ENCODE measurements at places on chromosomes 2 and 18. TPM values are rescaled to one million over a fixed set of nuclear protein-coding genes. Genes with fewer than 3 reads are reported as not detected.

RNPEPL1 gene
- total RNA-seq = 22.5 TPM

GRCh38 chr2:101722864-101723263, 25.4 kb downstream of the MAP4K4 start:
- no peak overlapping the region for H3K4me3 ChIP-seq
- H3K4me1 ChIP-seq = peaks cover 6% of the 10 kb centered on the region
- no peak overlapping the region for H3K27ac ChIP-seq
- no peaks in the 10 kb centered on the region for H3K27me3 ChIP-seq
- DNase-seq = no peak

- H3K27me3 ChIP-seq = no peaks in the 10 kb centered on the region
- no peak for DNase-seq
- H3K4me3 ChIP-seq = no peak overlapping the region
These were observed 87.4 kb downstream of the FAM210A start for GRCh38 chr18:13638719-13639595.

DNA sequence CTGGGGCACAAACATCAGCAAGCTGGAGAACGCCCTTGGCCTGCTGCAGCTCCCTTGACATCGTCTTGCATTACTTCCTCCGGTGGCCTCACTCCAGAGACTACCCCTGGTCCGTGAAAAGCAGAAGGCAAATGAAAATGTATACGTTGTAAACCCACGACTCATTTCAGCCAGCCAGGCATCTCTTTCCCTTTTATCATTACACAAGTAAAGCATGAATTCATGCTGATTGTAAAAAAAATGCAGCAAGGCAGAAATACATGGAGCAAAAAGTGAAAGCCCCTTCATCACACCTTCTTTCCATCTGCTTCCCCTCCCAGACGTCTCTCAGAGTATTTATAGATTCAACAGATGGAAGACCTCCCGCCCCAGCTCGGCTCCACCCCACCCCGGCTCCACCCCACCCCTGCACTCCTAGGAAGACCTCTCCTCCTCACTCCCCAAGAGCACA, 41.6 kb upstream of the RALBP1 start:
- no peaks in the 10 kb centered on the region for H3K27me3 ChIP-seq
- DNase-seq = no peak
- no peak overlapping the region for H3K27ac ChIP-seq

- H3K4me3 ChIP-seq = no peak overlapping the region
- H3K27ac ChIP-seq = no peak overlapping the region
- H3K36me3 ChIP-seq = no peaks in the 10 kb centered on the region
- no peaks in the 10 kb centered on the region for H3K4me1 ChIP-seq
- no peaks in the 10 kb centered on the region for H3K27me3 ChIP-seq
- no peak for DNase-seq
These were observed 102.4 kb downstream of the TRIB2 start for GRCh38 chr2:12819103-12819475.

DNA sequence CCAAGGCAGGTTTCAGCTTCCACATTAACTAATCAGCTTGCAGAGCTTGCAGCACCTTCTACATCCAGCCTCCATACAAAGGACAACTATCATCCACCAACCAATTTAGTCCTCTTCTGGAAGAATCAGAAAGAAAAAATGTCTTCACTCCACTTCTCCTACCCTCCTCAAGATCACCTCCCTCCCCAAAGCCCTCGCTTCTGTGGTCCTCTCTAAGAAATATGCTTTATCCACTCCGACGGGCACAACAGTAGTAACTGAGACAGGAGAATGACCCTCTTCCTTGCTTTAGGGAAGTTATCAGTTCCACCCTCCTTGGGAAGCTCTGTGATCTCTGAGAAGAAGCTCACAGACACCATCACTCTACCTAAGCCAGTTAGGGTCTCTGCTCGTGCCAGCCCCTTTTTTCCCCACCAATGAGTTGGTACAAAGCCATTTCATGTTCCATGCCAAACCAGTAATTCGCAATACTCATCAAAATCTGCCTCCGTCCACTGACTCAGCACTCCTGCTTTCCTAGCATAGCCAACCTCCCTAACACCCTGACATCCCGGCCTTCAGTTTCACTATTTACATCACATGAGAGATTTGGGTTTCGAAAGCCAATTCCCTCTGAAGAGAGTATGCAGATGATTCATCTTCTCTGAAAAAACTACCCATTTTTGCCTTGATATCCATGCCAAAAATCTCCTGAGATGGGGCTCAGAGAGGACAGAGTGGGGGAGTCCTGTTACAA, 114.1 kb upstream of the PKDCC start:
- H3K4me3 ChIP-seq = no peak overlapping the region
- H3K27me3 ChIP-seq = no peaks in the 10 kb centered on the region
- H3K4me1 ChIP-seq = peaks cover 12% of the 10 kb centered on the region
- H3K27ac ChIP-seq = no peak overlapping the region

GRCh38 chr2:71661782-71662181, 208.4 kb downstream of the DYSF start:
- no peak overlapping the region for H3K27ac ChIP-seq
- DNase-seq = no peak
- H3K27me3 ChIP-seq = no peaks in the 10 kb centered on the region

BCL2 gene
- 1.3 TPM for total RNA-seq

CHRNG gene
- total RNA-seq = not detected

GRCh38 chr18:63197246-63197869, 122.2 kb downstream of the BCL2 start:
- no peak overlapping the region for H3K4me3 ChIP-seq
- H3K27ac ChIP-seq = no peak overlapping the region

GRCh38 chr18:73597832-73598615, 549.6 kb downstream of the FBXO15 start:
- no peak overlapping the region for H3K27ac ChIP-seq
- no peaks in the 10 kb centered on the region for H3K27me3 ChIP-seq
- no peak overlapping the region for H3K4me3 ChIP-seq
- no peaks in the 10 kb centered on the region for H3K36me3 ChIP-seq
- no peaks in the 10 kb centered on the region for H3K4me1 ChIP-seq

DNA sequence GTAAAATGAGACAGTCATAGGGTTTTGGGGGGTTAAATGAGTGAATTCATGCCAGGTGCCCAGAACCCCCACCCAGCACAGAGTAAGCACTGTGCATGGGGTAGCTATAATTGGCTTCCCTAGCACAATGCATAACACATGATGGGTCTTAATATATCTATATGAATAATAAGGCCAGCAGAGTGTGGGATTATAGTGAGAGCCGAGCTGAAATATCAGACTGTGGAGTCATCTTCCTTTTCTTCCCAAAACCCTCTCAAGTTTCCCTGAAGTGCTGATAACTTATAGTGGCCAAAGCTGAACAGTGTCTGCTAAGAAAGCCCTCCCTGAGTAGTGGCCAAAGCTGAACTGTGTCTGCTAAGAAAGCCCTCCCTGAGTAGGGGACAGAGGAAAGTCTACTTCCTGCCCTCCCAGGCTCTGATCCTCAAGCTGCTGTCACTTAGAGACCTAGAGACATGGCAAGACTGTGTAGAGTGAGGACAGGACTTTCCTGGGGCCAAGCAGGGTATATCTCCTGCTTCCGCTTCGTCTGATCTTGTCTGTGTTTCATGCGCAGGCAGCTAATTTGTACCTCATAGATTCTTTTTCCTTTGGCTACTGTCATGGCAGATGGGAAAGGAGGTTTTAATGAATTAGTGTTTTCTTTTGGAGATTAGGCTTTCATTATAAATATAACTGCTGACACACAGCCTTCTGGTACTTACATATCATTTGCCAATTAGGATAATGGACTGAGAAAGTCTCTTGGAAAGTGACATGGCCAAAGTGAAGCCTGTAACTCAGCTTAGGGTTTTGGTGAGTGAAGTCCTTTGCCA, 94.9 kb downstream of the FHOD3 start:
- no peak overlapping the region for H3K27ac ChIP-seq
- H3K36me3 ChIP-seq = peaks cover 36% of the 10 kb centered on the region
- H3K4me1 ChIP-seq = no peaks in the 10 kb centered on the region
- no peak overlapping the region for H3K4me3 ChIP-seq
- DNase-seq = no peak
- H3K27me3 ChIP-seq = no peaks in the 10 kb centered on the region

- H3K4me3 ChIP-seq = peak overlapping the region; percentile 67
- DNase-seq = peak; percentile 56
- H3K27ac ChIP-seq = no peak overlapping the region
- no peaks in the 10 kb centered on the region for H3K36me3 ChIP-seq
These were observed 3.0 kb upstream of the GBX2 start for GRCh38 chr2:236171181-236171679.

RAB6C gene
- not detected for total RNA-seq

LOXL3 gene
- total RNA-seq = 29.8 TPM

DNA sequence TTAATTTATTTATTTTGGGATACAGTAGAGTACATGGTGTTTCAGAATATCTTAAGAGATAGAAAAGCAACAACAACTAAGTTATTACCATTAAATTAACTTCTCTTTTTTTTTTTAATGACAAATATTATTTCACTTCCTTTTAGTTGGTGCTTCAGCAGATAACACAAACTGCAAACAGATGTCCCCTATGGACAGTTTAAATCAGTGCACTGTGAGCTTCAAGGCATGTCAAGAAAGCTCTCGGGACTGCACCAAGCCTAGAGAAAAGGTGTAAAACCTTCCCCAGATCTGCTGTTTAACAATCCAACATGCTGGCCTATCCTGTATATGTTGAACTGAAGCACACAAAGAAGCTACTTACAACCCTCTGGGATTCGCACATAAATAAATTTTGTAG, 122.7 kb downstream of the TCF4 start:
- no peak for DNase-seq
- H3K4me1 ChIP-seq = peaks cover 15% of the 10 kb centered on the region
- no peaks in the 10 kb centered on the region for H3K27me3 ChIP-seq
- no peak overlapping the region for H3K27ac ChIP-seq
- H3K36me3 ChIP-seq = peaks cover 3% of the 10 kb centered on the region

SCN2A gene
- total RNA-seq = 0.46 TPM

GRCh38 chr2:101725515-101726192, 28.1 kb downstream of the MAP4K4 start:
- no peak overlapping the region for H3K4me3 ChIP-seq
- DNase-seq = peak; percentile 41
- H3K27me3 ChIP-seq = no peaks in the 10 kb centered on the region
- no peak overlapping the region for H3K27ac ChIP-seq
- peaks cover 6% of the 10 kb centered on the region for H3K4me1 ChIP-seq

DNA sequence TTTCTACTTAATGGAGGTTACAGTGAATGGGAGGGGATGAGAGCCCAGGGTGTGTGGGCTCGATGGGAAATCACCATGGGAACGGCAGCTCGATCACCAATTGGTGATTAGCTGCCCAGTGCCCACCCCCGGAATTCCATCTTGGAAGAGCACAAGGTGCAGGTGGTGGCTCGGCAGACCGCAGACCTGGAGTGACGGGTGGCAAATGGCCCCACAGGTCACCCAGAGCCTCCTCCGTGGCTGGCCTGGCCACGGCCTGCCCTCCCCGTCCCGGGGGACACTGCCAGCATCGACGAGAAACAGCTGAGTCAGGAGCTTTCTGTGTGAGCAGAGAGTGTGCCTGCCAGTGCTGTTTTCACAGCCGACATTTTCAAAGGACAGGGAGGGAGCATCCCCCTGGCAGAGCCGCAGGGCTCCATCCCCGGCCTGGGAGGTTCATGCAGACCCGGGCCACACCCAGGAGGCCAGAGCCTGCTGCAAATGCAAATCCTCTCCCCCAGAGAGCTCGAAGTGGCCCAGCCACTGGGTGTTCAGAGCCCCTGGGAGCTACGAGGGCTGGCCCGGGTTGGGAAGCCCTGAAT, 176.4 kb upstream of the MYT1L start:
- H3K27ac ChIP-seq = no peak overlapping the region
- H3K4me1 ChIP-seq = no peaks in the 10 kb centered on the region

DNA sequence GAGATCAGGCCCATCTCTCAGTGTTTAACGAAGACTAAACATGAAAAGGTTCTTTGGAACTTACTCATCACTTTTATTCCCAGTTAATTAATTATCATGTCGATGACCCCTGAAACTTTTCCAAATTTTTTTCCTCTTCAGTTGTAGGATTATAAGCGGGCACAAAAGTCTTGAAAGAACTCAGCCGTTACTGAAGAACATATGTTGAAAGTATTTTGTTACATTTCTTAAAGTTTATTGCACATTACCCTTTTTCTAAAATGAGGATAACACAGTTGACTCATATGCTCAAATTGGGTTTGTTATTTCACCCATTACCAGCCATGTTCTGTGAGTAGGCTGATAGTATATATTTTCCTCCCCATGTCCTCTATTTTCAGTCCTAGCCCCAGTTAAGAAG, 75.9 kb upstream of the COL3A1 start:
- DNase-seq = no peak
- H3K36me3 ChIP-seq = no peaks in the 10 kb centered on the region
- no peak overlapping the region for H3K27ac ChIP-seq
- no peaks in the 10 kb centered on the region for H3K4me1 ChIP-seq

- peak overlapping the region; percentile 97 for H3K4me3 ChIP-seq
- H3K36me3 ChIP-seq = peaks cover 11% of the 10 kb centered on the region
- no peaks in the 10 kb centered on the region for H3K27me3 ChIP-seq
- peak overlapping the region; percentile 66 for H3K27ac ChIP-seq
These were observed 2.1 kb downstream of the GULP1 start for GRCh38 chr2:188293601-188294351.

DNA sequence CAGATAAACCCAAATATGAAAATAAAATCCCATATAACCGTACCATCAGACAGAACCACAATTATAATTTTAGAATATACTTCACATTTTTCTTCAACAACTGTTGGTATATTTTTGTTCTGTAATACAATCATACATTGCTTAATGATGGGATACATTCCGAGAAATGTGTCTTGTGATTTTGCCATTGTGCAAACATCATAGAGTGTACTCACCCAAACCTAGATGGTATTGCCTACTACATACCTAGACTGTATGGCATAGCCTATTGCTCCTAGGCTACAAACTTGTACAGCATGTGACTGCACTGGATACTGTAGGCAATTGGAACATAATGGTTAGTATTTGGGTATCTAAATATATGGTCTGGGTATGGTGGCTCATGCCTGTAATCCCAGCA, 30.6 kb downstream of the MAPRE3 start:
- no peak for DNase-seq
- no peaks in the 10 kb centered on the region for H3K36me3 ChIP-seq
- H3K4me3 ChIP-seq = no peak overlapping the region

DNA sequence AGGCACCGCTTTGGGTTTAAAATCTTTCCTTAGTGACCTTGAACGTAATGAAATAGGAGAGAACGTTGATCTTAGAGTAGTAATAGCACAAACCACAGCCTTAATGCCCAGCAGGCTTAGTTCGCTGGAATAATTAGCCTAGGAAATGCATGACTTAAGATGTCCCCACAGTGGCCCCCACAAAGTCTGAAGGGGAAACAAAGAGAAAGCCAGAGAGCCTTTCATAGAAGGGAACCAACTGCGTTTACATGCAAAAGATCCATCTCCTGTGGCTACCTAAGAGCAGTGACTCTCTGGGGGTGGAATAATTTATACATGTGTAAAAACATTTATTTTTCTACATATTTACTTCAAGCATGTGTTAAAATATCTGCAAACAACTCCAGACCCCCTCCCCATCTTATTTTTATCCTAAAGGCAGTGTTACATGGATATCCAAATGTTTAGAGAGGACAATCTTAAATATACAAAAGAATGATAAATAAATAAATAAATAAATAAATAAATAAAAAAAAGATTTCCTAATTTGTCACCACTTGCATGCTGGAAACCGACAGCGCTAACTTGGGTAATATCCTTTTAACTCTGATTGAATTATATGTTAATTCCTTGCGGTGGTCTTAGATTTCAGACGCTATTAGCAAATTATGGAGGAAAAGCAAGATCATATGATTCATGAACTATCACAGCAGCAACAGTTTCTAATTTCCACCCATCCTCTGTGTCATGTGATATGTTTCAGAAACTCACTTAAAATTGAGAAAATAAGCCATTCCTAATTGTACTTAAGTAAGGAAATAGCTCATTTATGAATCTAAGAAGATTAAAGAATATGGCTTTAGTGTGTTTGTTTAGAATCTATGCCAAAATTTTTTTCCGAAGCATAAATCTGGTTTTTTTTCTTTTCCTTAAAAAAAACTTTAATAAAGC, 23.4 kb upstream of the CYP1B1 start:
- peaks cover 5% of the 10 kb centered on the region for H3K27me3 ChIP-seq
- H3K27ac ChIP-seq = no peak overlapping the region
